ENCODE measurements at places on chromosomes 2 and 18.

DNA sequence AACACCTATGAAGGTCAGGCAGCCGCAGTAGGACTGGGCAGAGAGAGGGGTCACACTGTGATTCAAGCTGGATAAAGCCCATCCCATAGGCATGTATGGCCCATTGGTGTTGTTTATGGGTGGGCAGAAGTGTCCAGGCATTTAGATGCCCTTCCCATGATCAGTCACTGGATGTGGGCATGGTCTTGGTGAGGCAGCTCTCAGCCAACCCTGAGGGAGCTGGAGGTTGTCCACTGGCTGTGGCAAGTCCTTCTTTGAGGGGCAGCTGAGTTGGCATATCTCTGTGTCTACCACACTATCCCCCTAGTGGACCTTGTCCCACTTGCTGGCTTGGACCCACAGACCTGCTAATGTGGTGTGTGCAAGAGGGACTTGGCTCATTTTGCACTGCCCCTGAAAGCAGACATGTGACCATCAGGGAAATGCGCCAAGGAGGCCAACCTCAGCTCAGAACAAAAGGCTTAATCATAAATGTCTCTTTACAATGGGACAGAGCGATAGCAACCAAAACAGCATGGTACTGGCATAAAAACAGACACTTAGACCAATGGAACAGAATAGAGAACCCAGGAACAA lies 82.0 kb downstream of the TMEM17 start:
- DNase-seq = no peak

- no peak for DNase-seq
Measured at GRCh38 chr2:3176869-3177255, 200.8 kb downstream of the EIPR1 start.

DNA sequence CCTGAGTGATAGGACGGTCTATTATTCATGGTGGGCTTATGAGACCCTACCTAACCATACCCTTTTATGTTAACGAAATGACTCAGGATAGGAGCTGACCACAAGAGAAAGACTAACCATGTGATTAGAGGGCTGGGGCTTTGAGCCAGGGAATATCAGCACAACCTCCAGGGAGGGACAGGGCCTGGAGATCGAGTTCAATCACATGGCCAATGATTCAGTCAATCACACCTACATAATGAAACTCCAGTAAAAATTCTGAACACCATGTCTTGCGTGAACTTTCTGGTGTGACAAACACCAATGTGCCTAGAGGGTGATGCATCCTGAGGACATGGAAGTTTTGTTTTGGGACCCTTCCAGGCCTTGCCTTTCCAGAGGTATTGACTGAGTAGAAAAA lies 2.2 kb upstream of the TEX51 start:
- DNase-seq = no peak

DNA sequence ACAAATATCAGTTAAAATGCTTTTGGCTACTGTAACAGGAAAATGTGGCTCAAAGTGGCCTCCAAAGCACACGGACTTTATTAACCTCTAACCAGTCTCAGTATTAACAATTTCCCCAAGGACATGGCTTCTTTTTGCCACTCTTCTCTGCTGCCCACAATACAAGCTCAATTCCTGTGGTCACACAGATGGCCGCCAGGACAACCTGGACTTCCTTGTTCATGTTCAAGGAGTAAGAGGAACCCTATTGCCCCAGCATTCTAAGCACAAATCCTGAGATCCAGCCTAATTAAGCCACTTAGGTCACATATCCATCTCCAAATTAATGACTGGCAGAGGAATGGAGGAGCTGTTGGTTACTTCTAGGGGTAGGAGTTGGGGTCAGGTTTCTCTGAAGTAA lies 38.2 kb downstream of the AOX1 start:
- DNase-seq = no peak

DNA sequence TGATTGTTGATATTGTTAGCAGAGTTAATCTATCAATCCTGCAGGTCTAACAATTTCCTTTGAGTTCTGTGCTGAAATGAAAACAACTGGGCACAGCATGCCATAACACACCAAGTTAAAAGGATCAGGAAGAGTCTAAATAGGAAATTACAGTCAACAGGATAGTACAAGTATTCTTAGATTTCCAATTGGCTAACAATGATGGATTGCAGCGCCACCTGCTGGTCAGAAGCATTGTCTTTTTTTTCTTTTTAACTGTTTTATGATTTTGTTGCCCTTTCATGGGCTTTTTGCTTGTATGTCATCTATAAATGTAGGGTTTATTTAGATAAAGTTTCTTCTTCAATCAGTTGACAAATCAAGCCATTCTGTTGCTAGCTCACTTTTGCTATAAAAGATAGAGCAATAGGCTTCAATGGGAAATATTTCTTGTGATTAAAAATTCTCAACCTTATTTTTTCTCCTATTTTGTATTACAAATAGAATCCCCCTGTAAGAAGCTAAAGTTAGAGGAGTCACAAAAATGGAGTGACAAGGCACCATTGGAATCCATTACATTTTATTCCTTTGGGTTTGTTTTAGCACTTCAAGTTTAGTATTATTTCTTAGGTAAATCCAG lies 40.8 kb upstream of the RPRM start:
- DNase-seq = peak; percentile 67

GRCh38 chr2:171325886-171326585 lies 107.8 kb downstream of the METTL8 start:
- DNase-seq = no peak

DNA sequence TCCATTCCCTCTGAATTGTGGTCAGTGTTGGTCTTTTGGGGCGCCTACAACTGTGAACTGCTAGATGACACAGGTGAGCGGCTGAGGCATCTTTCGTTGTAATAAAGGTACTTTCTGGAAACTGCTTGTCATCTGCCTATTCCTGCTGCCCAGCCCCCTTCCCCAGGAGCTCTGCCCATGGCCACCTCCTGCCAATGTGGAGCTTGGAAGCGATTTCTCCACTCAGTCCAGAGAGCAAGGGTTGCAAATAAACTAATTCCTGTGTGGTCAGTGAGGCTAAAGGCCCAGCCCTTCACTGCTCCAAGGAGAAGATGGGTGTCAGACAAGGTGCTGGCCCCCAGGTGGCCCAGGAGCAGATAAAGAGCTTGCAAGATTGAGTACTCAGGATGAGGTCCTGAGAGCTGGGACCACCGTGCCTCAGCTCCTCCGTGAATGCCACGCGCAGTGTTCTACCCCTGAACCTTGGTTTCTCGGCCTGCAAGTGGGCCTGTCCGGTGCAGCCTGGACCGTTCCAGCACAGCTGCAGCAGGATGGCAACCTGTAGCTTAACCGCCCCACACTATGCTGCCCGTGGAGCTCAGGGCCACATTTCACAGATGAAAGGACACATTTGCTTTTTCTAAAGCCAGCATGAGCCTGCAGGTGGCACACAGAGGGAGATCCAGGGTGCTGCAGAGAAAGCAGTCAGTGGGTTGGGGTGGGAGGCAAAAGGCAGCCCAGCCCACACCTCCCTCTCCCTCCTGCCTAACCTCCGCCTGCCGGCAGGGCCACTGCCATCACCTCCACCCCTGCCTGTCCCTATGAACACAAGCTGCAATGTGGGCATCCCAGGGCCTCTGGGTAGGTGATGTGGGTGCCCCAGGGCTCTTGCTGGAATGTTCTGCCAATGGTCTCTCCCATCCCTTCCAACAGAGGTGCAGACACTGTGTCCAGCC lies 78.7 kb upstream of the OTOF start:
- no peak for DNase-seq

DNA sequence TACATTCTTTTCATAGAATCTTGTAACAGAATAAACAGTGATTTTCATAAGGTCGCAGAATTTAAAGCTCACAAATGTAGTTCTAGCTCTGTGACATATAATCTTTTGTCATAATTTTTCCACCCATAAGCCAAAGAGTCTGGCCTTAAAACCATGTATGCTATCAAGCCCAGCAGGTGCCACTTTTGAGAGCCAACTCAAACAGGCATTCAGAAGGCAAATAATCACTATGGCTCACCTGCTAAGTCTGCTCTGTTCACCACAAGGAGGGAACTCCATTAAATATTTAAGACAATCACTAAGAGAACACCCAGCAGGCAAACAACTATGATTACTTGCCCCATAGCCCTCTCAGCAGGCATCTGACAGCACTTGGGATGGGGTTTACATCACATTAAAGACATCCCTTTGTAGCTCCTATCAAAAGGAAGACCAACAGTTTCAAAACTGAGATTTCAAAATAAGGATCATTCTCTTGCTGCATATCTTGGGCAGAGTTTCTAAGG lies 241.6 kb downstream of the PDE11A start:
- DNase-seq = no peak

DNA sequence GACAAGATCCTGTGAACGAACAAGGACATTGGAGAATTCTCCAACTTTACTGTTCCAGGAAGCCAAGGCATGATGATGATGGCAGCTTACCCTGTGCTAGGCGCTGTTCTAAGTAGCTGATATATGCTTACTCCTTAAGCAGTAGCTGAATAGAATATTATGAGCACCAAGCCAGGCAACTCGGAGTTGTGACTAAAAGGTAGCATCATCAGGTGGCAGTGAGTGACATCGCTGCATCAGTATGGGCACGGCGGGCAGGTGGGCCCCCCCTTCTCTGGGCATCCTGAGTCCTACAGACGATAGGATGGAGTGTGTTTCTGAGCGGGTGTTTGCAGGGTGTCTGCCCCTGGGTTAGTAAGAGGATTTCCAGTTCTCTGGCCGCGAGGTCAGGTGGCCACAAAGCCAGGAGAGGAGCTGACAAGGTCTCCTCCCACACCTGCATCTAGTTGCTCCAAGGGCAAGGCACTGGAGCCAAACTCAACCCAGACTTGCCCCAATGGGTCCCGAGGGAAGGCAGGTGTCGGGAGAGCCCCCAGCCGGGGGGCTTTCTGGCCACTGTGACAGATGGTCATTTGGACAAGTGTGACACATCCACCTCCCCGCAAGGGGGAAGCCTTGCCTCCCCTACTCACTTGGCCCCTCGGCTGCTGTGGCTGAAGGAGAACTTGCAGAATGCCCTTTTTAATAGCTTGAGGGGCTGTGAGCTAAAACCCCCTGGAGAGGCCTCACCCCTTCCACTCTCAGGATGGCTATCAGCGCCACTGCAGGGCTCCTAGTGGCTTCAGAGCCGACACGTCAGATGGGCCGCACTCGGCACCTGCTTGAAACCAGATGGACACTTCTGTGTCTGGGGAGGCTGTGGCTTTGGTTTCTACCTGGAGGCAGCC lies 55.5 kb downstream of the CRACDL start:
- DNase-seq = no peak
